Putamen (tissue), 1 donor: ENCODE measurements at places on chromosomes 16 and 17.

DNA sequence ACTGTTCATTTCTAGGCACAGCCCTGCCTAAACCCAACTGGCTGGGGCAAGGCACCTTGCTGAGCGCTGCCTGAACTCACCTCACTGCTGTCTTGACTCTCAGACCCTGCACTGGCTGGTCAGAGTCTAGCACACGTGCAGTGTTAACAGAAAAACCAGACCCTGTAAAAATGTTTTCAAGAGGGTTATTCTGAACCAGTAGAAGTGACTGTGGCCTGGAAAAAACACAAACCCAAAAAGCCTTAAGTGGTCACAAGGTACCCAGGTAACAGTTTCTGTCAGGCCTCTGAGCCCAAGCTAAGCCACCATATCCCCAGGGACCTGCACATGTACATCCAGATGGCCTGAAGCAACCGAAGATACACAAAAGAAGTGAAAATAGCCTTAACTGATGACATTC lies 6.1 kb upstream of the EIF4A3 start:
- no peak for DNase-seq

- peak; percentile 96 for DNase-seq
Observed at GRCh38 chr17:74987418-74987908, at the start of gene CDR2L. Gene CDR2L, plus strand, starts transcription at chr17:74987632. Its CDS starts 412 bp downstream, at chr17:74988044.

- DNase-seq = no peak
Observed at GRCh38 chr16:50169555-50170096, 16.5 kb downstream of the TENT4B start.

DNA sequence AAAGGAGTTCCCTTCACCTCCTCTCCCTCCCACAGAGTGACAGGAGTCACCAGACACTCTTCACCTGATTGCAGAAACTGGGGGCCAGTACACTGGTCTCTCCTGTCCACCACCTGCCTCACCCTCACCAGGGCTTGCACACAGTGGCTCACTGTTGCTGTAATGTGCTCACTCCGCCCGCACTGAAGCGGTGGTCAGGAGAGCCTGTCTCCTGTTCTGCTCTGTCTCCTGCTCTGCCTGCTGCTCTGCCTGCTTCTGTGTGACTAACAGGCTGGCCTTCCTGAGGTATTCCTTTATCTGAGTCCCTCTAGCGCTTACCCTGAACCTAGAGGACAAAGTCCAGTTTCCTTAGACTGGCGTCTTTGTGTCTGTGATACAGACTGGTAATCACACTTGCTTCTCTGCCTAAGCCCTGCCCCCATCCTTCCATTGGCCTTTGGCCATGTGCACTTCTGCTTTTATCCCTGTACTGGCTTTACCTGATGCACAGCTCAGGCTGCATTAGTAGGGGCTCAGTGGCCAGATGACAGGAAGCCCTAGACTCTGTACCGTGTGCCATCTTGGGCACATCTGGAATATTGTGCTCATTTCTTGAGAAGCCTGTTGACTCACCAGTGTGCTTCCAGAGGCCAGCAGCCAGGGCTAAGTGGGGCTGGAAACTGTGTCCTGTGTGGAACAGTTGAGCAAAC lies 13.3 kb downstream of the PROCA1 start:
- no peak for DNase-seq

- no peak for DNase-seq
Observed at GRCh38 chr17:69870091-69870530, 204.9 kb upstream of the KCNJ16 start.

GRCh38 chr17:61279476-61280145 lies 120.0 kb upstream of the TBX2 start:
- no peak for DNase-seq

DNA sequence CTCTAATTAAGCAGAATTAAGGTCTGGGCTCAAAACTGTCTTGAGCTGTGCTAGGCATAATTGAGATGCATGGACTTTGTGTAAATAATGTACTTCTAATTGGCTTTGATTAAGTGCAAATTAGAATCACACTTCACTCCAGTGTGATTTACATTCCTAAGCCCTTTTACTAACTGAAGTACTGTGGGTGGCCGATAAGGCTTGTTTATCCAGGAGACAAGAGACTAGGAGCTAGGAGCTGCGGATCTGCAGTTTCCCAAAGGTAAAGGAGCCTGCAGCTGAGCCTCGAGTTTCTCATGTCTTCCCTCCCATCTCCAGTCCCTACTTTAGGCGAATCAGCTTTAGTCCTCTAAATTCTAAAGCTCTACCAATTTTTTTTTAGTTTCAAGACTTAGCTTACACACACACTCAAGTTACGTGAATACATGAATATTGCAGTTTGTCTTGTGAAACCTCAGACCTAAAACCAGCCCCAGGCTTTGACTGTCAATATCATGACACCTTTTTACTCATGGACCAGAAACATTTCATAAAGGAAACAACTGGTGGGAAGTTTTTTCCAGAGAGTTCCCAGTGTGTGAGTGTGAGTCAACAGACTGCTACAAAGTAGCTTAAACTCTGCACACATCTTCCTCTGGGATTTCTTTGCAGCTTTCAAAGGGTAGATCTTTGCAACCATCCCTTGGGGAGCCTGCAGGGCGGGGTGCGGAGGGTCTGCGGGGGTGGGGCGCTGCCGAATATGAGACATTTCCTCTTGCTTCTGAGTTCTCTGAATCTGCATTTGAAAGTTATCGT lies 113.9 kb upstream of the TBX2 start:
- DNase-seq = no peak

DNA sequence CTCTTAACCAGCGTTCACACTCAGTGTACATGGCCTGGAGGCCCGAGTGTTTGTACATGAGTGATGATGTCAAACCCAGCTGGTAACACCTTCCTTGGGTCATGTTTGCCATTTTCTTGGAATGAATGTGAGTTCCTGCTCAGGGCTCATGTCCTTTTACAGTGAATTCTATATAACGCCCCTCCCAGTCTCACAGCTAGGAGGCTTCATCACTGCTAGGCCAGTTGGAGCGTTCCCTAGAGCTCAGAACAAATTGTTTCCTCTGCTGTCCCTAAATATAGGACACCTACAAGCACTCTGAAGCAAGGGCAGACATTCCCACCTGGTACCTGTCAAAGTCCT lies 5.5 kb downstream of the TIMM22 start:
- DNase-seq = no peak

DNA sequence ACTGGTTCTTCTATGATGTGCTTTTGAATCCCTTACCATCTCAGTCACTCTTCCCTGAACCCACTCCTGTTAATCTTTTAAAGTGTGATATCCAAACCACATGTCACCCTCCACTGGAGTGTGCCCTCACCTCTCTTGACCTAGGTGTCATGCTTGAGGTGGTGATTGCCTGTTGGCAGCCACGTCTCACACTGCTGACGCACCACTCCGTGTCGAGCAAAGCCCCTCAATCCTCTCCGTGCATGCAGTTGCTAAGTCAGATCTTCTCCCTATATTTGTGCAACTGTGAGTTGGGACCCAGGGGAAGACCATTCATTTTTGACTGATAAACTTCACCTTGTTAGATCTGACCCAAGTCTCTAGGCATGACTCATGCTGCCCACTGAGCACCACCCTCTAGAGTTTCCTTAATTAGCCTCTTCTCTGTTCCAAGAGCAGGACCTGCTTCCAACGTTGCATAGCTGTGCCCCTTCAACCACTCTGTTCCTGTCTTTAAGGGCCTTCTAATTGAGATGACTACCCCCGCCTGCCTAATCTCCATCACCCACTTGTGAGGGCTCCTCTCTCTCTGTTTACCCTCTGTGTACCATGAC lies 2.7 kb downstream of the MYH13 start:
- no peak for DNase-seq

- no peak for DNase-seq
Observed at GRCh38 chr17:62163847-62164246, 98.8 kb upstream of the MED13 start.

GRCh38 chr17:45222289-45222995 lies 757 bp downstream of the FMNL1 start:
- DNase-seq = no peak

- no peak for DNase-seq
Observed at GRCh38 chr17:44707755-44708400, 587 bp upstream of the DBF4B start.

DNA sequence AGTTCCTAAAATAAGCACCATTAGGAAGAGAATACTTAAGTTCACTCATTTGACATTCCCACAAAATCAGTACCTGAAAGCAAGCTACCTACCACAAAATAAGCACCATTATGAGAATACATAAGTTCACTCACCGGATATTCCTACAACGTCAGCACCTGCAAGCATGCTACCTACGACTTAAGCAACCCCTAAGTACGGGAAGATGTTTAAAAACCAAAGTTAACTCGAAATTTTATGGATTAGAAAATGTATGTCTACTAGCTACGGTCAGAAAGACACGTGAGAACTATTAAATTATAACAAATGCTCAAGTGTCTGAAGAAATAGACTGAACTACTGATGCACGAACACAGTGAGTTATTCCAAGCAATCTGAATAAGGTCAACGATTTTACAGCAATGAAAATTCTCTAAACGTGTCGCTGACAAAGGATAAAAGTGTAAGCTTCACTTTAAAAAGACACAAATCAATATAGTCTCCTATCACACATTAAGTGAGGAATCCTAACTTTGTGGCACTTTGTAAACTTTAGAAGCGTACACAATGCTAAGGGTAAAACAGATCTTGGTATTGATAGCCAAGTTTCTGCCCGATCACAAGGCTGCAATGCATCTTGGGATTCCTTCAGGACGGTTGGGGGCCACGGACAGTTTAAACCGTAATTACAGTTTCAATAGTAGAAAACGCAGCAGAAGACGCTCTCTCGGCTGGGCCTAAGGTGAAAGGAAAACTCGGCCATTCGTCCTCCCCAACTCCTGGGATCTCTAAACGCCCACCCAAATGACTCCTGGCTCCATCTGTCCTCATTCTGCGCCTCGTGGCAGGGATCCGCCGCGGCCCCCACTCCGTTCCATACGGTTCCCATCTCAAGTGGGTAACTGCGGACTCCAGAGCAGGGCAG lies 1.3 kb downstream of the GSPT1 start:
- DNase-seq = peak; percentile 27

DNA sequence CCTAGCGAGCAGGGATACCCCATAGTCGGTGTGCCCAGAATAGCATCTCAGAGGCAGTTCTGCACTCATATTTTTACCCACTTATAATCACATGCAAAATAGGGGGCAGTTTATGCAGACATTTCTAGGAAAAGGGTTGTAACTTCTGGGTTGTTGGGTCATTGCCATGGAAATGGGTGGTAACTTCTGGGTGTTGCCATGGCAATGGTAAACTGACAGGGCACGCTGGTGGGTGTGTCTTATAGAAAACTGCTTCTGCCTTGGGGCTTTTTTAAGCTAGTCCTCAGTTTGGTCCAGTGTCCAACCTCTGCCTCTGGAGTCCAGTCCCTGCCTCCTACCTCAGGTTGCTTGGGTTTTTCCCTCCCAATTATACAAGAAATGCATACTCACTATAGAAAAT lies 7.4 kb upstream of the SPAG9 start:
- DNase-seq = no peak

- DNase-seq = no peak
Observed at GRCh38 chr17:57266902-57267311, 10.6 kb downstream of the MSI2 start.

DNA sequence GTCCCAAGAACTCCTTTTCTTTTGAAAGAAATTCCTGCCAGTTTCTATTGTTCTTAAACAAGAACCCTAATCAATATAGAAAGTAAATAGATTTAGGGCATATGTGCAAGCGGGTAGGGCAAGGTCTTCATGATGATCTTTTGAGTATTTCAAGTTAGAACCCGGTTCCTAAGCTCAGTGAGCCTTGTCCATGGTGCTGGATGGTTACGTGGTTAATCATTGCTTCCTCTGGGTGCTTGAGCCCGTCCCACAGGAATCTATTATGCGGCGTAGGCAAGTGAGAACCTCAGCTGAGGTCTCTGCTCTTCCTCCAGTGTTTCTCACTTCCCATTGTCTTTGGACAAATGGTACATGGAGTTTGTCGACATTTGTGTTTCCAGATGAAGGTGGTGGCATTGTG lies 580.8 kb upstream of the EEF2KMT start:
- DNase-seq = no peak

DNA sequence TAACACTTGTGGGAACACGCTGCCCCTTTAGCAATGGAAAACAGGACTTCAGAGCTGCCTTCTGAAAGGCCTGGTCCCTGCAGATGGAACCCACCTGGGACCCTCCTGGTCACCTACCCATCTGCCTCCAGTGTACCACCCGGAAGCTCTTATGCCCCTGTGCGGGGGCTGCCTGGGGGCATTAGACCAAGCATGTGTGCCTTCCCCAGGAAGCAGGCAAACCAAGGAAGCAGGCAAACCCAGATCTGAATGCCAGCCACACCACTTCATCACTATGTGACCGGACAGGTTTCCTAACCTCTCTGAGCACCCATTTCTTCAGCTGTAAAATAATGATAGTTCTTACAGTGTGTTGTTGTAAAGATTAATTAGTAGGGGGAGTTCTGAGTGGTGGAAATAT lies 20.8 kb upstream of the LRRC37A3 start:
- no peak for DNase-seq

DNA sequence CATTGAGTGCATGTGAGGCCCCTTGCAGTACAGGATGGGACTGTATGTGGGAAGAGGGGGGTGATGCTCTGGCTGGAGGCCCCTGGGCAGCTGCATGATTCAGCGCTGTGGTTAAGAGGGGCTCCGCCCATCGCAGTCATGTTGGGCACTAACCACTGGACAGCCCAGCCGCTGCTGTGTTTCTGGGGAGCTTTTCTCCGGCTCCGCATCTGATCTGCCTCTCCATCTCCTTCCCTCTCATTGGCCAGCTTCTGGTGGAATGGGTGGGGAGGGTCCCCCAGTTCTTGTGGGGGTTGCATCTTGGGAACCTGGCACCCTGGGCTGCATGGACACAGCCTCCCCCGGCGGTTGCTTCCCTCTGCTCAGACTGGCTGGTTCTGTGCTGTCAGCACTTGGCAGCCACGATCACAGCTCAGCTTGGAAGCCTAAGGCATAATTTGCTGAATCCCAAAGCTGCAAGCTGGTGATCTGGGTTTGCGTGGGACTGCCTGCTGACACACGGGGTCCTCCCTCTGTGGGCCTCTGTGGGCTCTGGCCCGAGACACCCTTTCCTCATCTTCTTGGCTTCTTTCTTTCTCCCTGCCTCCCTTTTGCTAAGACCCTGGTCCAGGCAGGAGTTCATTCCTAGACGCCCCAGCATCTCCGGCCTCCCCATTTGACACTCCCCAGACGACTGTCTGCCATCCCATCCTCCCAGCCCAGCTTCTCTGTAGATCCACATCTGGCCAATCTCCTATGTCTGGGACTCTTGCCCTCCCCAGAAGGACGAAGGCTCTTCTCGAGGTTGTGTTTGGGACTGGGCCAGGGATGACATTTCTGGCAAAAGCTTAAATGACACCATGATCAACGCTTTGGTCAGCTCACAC lies 168.3 kb downstream of the SEC14L1 start:
- no peak for DNase-seq

- DNase-seq = no peak
Observed at GRCh38 chr17:41490000-41490990, 585 bp upstream of the KRT36 start.
